Stimulated activated CD8-positive, alpha-beta memory T cell treated with anti-CD3 and anti-CD28 coated beads, Interleukin-7, amount 100 ng/mL, for 1 hour (primary cell): ENCODE measurements at places on chromosomes 16 and 17.

DNA sequence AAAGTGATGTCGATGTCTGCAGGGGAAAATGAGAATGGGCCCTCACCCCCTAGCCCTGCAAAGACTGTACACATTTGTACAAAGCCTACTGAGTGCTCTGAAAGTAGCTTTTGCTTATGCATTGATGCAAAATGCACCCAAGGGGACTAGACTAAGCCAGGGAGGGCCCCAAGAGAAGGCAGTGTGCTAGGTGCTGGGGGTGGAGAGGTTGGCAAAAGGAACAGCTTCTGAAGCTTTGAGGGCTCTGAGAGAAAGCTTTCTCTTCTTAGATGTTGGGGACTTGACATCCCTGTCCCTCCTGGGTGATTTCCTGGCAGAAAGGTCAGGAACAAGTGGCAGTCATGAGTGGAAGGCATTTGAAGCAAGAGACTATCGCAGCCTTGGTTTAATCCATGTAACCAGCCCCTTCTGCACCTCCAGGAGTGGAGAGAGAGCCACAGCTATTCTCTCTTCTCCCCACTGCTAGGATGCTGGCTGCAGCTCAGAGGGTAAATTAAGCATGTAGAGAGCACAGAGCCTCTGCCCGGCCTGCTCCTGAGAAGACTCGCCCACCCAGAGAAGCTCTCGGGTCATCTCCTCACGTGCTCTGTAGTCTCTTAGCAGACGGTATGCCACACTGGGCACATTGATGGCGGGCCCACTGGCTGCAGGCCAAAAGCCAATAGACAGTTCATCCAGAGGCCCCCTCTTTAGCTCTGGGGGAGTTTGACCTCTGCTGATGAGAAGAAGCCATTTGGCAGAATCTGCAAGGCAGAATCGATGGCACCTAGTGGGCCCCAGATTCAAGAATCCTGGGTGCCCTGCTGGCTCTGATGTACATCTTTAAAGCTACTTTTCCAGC is 221.4 kb downstream of the MSI2 start:
- no peak for DNase-seq

GRCh38 chr17:7912927-7913524 is 3.1 kb downstream of the RNF227 start:
- no peak for DNase-seq

DNA sequence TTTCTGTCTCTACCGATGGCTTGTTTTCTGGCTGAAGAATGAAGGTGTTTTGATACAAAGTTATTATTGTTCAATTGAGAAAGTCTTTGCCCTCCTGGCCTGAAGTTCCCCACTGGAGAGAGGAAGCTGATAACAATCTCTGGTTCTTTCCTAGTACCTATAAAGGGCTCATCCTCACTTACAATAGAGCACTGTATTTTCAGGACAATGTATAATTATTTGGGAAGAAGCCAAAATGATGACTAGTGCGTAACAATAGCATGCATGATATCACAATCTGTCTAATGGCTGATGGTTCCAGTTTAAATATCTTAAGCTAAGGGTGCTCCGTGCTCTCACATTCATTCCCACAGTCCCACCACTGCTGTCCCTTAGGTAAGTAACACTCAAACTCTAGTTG is 230.7 kb downstream of the IRX3 start:
- no peak for DNase-seq

DNA sequence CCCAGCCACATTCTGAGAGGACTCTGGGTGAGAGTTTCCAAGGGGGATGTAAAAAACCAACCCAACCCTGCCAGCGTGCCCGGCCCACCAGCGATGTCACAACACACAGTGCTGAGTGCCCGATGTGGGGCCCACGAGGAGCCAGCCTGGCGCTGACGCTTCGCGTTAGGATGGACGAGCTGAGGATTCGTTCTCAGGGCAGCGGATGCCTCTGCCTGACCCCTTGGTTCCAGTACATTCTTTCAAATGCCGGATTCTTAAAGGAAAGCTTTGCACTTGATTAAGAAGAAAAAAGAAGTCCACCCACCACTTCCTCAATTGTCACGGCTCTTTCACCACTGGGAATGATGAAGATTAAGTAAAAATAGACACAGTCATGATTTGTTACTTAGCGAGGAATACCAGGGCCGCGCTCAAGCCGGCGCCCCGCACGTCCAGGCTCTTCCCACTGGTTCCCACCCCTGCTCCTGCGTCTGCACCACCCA is 79.4 kb downstream of the IRF8 start:
- DNase-seq = no peak
